Activated CD8-positive, alpha-beta T cell treated with anti-CD3 and anti-CD28 coated beads, Interleukin-2, amount 10 ng/mL, durations not matched to agents 7 days and 5 days (primary cell): ENCODE measurements at places on chromosomes 2 and 18.
A peak's percentile ranks its signal among the peaks of the same experiment; 100 is the strongest.

GRCh38 chr18:77526962-77527361, 277.3 kb downstream of the GALR1 start:
- no peak overlapping the region for H3K4me3 ChIP-seq
- H3K27me3 ChIP-seq = no peaks in the 10 kb centered on the region

- no peak for DNase-seq
- H3K27me3 ChIP-seq = no peaks in the 10 kb centered on the region
- no peaks in the 10 kb centered on the region for H3K36me3 ChIP-seq
- no peaks in the 10 kb centered on the region for H3K4me1 ChIP-seq
- H3K4me3 ChIP-seq = no peak overlapping the region
Measured at GRCh38 chr18:6423289-6423688, 8.6 kb upstream of the L3MBTL4 start.

DNA sequence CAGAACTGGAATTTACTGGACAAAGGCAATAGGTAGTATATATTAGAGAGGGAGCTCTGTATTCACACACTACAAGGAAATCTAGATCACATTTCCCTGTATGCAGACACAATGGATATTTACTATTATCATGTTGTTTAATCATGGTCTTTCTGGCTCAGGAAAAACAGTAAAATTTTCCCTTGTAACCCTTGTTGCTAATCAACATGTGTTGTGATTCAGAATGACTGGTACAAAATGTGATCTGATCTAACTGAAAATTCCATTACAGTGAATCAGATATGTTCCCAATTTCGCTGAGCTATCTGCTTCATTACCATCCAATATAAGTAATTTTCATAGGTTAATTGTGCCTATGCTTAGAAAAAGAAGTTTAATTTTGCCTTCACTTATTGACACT, 1109.7 kb downstream of the LRP1B start:
- no peak overlapping the region for H3K4me3 ChIP-seq
- no peaks in the 10 kb centered on the region for H3K4me1 ChIP-seq
- no peaks in the 10 kb centered on the region for H3K27me3 ChIP-seq
- DNase-seq = no peak

GRCh38 chr2:189534854-189535832, 45.4 kb downstream of the SLC40A1 start:
- H3K36me3 ChIP-seq = no peaks in the 10 kb centered on the region
- H3K4me3 ChIP-seq = no peak overlapping the region
- H3K27me3 ChIP-seq = peaks cover 13% of the 10 kb centered on the region

DNA sequence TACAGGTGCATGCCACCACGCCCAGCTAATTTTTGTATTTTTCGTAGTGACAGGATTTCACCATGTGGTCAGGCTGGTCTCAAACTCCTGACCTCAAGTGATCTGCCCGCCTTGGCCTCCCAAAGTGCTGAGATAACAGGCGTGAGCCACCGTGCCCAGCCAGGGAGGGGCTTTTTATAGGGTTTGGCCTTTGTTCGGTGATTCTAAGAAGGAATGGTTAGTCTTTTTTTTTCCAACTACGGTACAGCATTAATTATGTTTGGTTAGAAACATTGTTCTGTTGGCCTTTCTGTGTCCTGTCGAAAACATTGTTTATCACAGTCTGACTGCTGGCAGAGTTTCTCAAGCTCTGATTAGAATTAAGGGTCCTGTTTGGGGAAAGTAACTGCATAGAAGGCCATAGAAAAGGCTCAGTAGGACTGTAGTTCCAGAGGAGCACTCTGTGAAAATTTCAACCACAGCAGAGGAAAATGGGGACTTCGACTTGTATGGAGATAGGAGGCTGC, 19.3 kb upstream of the SMCHD1 start:
- no peaks in the 10 kb centered on the region for H3K27me3 ChIP-seq
- peak overlapping the region; percentile 70 for H3K4me3 ChIP-seq
- peaks cover 40% of the 10 kb centered on the region for H3K36me3 ChIP-seq
- peaks cover 69% of the 10 kb centered on the region for H3K4me1 ChIP-seq

GRCh38 chr2:133130548-133131246, 437.6 kb downstream of the NCKAP5 start:
- H3K27ac ChIP-seq = no peak overlapping the region
- H3K4me1 ChIP-seq = no peaks in the 10 kb centered on the region
- no peaks in the 10 kb centered on the region for H3K27me3 ChIP-seq
- no peak for DNase-seq
- H3K4me3 ChIP-seq = no peak overlapping the region
- H3K36me3 ChIP-seq = no peaks in the 10 kb centered on the region

DNA sequence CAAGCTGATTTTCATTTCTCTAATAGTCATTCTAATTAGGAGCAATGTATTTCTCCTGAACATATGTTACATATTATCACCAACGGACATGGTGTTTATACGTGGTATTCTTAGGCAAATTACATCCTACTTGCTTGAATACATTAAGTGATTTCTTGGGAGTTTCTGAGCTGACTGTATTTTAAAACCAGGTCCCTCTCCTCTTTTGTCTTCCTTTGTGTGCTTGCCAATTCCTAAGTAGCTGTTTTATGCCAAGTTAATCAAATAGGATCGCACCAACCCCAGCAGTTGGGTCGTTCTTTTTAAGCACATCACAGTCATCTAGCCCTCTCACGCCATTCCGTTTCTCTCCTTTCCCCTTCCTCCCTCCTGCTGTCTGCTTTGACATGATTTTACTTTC, 75.4 kb upstream of the MAP2 start:
- H3K4me1 ChIP-seq = no peaks in the 10 kb centered on the region
- no peaks in the 10 kb centered on the region for H3K27me3 ChIP-seq
- DNase-seq = no peak
- H3K36me3 ChIP-seq = no peaks in the 10 kb centered on the region

DNA sequence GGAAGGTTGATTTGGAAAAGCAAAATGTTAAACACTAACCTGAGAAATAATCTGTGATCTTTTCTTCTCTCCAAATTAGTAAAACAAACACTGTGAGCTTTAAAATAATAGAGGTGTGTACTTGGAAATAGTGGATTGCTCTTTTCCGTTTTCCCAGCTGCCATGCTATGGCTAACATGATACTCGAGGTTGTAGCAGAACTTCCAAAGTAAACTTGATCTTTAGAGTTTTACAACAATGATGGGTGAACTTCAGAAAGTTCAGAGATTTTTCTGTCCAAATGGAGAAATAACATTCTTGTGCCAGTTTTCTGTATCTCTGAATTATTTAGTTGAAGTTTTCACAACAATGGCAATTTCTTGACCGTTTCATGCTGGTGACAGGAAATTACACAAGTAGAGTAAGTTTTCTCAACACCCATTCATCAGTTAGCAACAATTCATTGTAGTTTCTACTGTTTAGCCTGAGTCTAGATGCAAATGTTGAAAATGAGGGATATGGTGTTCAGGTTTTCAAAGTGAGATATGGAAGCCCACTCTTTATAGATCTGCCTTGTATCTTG, 135.3 kb upstream of the CTAGE1 start:
- H3K27ac ChIP-seq = no peak overlapping the region
- DNase-seq = no peak
- H3K36me3 ChIP-seq = no peaks in the 10 kb centered on the region
- H3K4me3 ChIP-seq = no peak overlapping the region
- peaks cover 14% of the 10 kb centered on the region for H3K27me3 ChIP-seq

GRCh38 chr18:36075862-36076587, 8.7 kb upstream of the RPRD1A start:
- H3K36me3 ChIP-seq = peaks cover 2% of the 10 kb centered on the region
- no peaks in the 10 kb centered on the region for H3K4me1 ChIP-seq
- H3K27me3 ChIP-seq = peaks cover 12% of the 10 kb centered on the region
- no peak overlapping the region for H3K4me3 ChIP-seq
- H3K27ac ChIP-seq = no peak overlapping the region

- H3K36me3 ChIP-seq = no peaks in the 10 kb centered on the region
- H3K27ac ChIP-seq = no peak overlapping the region
- H3K27me3 ChIP-seq = peaks cover 3% of the 10 kb centered on the region
Measured at GRCh38 chr18:77666613-77667012, 417.0 kb downstream of the GALR1 start.

- H3K36me3 ChIP-seq = no peaks in the 10 kb centered on the region
- peak overlapping the region; percentile 65 for H3K4me3 ChIP-seq
- H3K27ac ChIP-seq = no peak overlapping the region
Measured at GRCh38 chr18:9709304-9709877, 1.3 kb downstream of the RAB31 start.

DNA sequence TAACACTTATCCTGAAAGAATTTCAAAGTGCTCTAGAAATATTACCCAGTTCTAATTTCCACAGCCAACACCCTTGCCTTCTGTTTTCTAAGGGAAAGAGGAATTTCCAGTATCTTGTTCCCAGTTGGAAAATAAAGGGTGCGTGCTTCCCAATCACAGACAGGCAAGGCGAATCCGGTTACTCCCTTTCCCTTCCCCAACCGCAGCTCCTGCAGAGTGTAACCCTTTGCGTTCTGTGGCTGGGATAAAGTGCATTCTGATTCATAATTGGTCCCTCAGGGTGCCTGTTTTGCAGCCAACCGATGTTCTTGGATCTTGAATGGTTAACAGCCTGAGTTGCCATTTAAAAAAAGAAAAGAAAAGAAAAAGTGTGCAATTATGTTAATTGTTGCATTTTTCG, 40.6 kb upstream of the PGAP1 start:
- H3K27me3 ChIP-seq = no peaks in the 10 kb centered on the region
- DNase-seq = no peak
- no peak overlapping the region for H3K27ac ChIP-seq
- no peak overlapping the region for H3K4me3 ChIP-seq

- DNase-seq = no peak
- no peak overlapping the region for H3K4me3 ChIP-seq
- H3K27ac ChIP-seq = no peak overlapping the region
- no peaks in the 10 kb centered on the region for H3K36me3 ChIP-seq
Measured at GRCh38 chr2:169298007-169298406, 64.3 kb downstream of the LRP2 start.
